ENCODE measurements at places on chromosomes 4 and X.

DNA sequence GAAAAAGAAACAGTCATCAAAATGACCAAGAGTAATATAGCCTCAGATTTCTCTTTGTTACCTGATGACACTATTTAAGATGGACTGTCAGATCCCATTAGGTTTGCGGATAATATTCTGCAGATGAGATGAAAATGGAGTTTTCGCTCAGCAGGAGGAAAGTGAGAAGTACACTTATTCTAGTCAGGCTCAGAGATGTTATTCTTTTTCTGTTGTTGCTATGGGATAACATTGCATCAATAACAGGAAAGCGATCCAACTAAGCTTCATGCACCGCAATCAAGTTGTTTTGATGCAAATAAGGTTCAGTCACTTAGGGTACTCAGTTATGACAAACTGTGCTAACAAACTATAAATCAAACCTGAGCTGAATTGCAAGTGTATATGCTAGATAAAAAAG, 415.0 kb downstream of the CCSER1 start:
- DNase-seq, result no peak

- peak; percentile 34 for DNase-seq
Measured at GRCh38 chrX:13669246-13669737, 16.4 kb downstream of the TCEANC start.

- DNase-seq, result no peak
Measured at GRCh38 chr4:4460759-4461158, 73.9 kb downstream of the NSG1 start.

DNA sequence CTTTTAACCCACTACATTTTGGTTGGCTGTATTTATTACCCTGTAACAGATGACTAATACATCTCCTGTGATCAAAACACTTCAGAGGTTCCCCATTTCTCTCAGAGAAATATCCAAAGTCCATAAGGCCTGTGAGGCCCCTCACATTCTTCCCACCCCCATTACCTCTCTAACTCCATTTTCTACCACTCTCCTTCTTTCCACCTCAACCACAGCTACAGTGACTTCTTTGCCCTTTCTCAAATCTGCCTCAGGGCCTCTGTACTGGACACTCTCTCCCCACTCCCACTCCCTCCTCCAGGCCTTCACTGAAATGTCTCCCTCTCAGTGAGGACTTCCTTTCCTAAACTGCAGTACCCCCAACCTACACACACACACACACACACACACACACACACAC, 8.4 kb upstream of the TMEM144 start:
- no peak for DNase-seq

- no peak for DNase-seq
Measured at GRCh38 chr4:129468624-129469023, 372.7 kb downstream of the C4orf33 start.

DNA sequence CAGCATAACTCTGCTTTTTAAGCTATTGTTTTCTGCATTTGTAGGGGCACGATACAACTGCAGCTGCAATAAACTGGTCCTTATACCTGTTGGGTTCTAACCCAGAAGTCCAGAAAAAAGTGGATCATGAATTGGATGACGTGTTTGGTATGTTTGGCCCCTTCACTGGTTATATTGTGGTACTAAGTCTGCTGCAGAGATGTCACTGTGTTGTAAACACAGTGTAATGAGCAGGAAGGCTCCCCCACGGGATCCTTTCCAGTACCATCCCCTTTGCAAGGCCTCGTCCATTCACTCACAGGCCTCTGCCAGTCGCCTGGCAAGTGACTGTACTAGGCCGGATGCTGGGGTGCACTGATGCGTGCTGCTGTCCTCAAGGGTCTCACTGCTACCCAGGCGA, 13.8 kb downstream of the CYP4V2 start:
- no peak for DNase-seq

- no peak for DNase-seq
Measured at GRCh38 chrX:3777416-3777815, 64.0 kb upstream of the PRKX start.

- DNase-seq, result no peak
Measured at GRCh38 chr4:186428481-186428880, 126.9 kb downstream of the MTNR1A start.

GRCh38 chr4:48131736-48132135, 2.3 kb downstream of the TXK start:
- DNase-seq, result no peak

DNA sequence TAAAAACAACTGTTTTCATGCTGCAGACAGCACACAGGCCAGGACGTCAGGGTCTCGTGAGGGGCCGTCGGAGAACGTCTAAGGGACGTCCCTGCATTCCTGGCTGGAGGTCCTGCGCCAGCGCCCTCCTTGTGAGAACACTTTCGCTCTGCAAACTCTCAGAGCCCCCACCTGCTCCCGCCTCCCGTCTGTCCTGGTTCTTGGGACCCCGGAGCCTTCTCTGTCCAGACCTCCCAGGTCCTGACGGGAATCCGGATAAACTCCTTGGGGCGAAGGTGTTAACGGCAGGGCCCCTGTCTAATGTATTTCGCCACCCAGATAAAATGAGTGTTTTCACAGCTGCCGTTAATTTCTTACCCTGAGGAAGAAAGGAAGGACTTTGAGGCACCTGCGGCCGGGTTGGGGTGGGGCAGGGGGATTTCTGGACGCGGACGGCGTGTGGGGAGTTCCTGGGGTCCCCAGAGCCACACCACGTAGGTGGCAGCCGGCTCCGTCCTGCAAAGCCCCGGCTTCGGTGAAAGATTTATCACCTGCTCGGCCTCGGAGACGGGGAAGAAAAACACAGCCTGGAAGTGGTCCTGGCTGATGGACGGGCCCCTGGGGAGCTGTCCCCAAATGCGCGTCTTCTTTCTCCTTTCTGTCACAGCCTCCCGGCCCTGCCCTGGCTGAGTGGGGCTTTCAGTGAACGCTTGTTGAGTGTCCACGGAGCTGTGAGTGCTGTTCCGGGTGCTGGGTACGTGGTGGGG, 35.1 kb upstream of the PPP2R3B start:
- DNase-seq, result no peak

GRCh38 chr4:158490629-158491028, 31.1 kb upstream of the RXFP1 start:
- no peak for DNase-seq

GRCh38 chrX:24259544-24260240, 54.2 kb downstream of the SUPT20HL2 start:
- DNase-seq, result no peak

GRCh38 chr4:122700178-122700725, 32.3 kb upstream of the BBS12 start:
- DNase-seq, result no peak

GRCh38 chrX:20325786-20326388, 59.2 kb upstream of the RPS6KA3 start:
- DNase-seq, result no peak

DNA sequence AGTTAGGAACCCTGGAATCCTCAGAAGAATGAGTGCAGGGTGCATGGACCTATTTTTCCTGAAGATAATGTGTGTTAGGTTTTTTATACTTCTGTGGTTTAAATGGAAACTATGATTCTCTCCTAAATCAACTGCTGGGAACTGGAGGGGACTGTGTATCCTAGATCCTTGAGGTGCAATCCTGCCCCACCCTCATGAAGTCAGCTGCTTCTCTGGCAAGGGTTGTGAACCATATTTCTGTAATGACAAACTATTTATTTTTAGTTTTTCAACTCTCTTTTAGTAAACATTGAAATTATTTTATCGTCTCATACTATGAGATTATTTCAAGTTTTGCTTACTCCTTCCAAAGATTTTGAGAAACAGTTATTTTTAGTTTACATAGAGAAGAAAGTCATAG, 25.8 kb upstream of the VEGFC start:
- no peak for DNase-seq

GRCh38 chrX:133090236-133090809, 6.6 kb downstream of the USP26 start:
- DNase-seq, result no peak

DNA sequence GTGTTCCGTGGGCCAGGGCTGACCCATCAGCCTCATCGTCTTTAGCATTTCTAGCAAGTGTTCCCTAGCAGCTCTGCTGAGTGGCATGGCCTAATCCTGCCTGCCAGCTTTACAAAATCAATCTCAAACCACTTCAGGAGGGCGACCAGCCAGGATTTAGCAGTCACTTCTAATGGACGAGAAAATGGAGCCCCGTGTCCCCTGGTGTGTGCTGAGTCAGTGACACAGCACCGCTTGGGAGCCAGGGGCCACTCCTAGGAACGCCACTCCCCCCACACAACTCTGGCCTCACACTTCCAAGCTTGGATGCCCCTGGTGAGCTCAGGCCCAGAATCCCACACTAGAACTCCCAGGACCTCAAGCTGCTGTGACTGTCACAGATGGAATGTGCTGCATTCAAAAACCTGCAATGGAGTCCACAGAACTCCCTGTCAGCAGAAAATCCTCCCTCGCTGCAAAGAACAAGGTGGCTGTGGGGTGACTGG, 311.2 kb upstream of the GATB start:
- no peak for DNase-seq

DNA sequence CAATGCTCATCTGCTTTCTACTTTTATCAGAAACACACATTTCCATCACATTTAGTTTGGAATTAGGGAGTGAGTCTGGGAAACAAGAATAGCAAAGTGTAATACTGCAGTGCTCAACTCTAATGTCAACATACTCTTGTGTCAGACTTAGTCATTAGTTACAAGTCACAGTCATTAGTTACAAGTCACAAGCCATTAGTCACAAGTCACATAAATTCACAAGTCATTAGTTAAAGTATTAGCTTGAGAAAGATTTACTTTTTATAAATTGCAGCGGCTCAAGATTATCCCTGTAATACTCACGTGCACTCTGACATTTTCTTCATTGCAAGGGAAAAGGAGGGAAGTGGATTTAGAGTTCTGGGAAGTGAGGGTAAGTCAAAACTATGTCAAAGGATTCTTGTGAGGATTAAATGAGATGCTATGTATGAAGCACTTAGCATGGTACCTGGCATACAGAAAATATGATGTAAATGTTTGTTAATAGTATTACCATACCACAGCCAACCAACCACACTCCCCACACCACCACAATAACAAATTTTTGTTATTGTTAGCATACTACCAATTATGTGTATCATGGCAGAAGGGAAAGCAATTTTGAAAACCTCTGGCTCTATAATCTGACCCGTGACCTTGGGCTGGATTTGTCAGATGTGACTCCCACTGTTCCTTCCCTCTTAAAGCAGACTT, 116.6 kb downstream of the ARHGAP24 start:
- no peak for DNase-seq

GRCh38 chr4:174401471-174402130, 117.9 kb downstream of the CEP44 start:
- DNase-seq, result no peak

DNA sequence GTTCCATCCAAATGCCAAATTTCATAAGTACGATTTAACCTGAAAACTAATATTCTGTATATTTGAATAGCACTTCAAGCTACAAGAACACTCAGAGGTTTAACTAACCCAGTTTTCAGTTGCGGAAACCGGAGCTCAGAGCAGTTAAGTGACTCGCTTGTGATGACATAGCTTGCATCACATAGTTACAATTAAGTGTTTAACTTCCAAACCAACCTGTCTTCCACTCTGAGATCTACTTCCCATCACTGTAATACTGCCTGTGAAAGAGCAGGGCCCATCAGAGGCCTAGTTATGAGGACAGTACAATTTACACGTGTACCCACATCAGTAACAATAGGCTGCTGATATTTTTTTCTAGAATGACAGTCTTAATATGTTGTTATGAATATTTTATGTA, 120.3 kb downstream of the MAD2L1 start:
- no peak for DNase-seq

DNA sequence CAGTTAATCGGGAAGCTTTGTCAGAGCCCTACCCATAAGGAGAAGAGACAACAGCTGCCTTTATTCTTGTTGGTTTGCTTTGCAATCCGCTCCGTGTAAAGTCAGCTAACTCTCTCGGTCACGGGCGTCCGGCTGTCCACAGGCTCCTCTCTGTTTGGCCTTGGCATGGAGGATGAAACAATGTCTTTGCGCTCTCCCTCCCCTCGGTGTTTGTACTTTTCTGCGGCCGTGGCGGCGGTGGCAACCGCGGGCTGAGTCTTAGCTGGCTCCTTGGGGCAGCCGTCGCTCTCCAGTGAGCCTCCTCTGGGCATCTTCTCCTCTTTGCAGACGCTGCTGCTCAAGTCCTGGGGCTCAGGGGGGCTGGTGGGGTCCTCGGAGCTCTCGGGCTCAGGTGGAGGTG, 10.6 kb upstream of the IRAK1 start:
- no peak for DNase-seq

DNA sequence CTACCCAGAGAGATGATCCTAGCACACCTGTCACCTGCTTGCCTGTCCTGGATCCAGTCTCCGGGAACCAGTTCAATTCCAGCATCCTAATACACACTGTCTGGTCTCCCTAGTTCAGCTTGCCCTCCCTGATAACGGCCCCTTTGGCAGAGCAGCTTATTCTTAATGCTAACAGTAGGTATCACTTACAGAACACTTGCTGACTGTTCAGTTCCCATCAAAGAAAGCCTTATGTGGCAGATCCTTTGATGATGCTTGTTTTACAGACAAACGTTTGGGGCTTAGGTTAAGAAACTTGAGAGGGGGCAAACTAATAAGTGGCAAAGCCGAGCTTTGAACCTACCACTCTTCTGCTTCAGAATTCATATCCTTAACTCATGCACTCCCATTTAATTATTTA, 890 bp downstream of the RASSF6 start:
- DNase-seq, result no peak

DNA sequence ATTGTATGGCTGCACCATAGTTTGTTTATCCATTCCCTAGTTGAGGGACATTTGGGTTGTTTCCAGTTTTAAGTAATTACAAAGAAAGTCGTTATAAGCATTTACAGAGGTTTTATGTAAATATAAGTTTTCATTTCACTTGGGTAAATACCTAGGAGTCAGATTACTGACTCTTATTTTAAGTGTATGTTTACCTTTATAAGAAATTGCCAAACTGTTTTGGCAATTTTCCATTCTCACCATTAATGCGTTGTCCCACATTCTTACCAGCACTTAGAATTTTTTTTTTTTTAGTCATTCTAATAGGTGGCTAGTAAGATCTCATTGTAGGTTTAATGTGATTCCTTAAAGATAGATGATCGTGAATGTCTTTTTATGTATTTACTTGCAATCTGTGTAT, 121.5 kb upstream of the NR3C2 start:
- no peak for DNase-seq

GRCh38 chr4:60989141-60989540, 211.0 kb upstream of the ADGRL3 start:
- no peak for DNase-seq

GRCh38 chr4:10535912-10536311, 78.7 kb upstream of the ZNF518B start:
- DNase-seq, result no peak

DNA sequence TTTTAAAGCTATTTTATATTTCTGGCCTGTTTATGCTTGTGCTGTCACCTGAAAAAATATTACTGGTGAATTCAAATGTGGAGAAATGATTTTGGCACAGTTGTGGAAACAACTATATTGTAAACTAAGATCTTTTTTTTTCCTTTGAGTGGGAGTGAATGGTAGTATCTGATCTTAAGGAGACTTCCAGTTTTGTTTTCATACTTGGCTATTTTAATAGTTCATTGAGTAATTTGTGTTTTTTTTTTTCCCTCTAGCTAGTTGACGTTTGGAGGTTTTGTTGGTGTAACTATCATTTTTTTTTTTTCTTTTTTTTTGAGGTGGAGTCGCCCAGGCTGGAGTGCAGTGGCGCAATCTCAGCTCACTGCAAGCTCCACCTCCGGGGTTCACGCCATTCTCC, 10.5 kb downstream of the STAG2 start:
- DNase-seq, result no peak

- DNase-seq, result no peak
Measured at GRCh38 chr4:38730493-38730829, 52.3 kb downstream of the TLR10 start.

Data from T follicular helper cell (primary cell).